ENCODE measurements at places on chromosomes 13 and 19. TPM values are rescaled to one million over a fixed set of nuclear protein-coding genes. Genes with fewer than 3 reads are reported as not detected.

- H3K27ac ChIP-seq, result no peak overlapping the region
- H3K4me3 ChIP-seq, result no peak overlapping the region
- no peaks in the 10 kb centered on the region for H3K4me1 ChIP-seq
- H3K36me3 ChIP-seq, result no peaks in the 10 kb centered on the region
- DNase-seq, result no peak
Observed at GRCh38 chr19:15575406-15575805, 39.6 kb upstream of the CYP4F8 start.

DNA sequence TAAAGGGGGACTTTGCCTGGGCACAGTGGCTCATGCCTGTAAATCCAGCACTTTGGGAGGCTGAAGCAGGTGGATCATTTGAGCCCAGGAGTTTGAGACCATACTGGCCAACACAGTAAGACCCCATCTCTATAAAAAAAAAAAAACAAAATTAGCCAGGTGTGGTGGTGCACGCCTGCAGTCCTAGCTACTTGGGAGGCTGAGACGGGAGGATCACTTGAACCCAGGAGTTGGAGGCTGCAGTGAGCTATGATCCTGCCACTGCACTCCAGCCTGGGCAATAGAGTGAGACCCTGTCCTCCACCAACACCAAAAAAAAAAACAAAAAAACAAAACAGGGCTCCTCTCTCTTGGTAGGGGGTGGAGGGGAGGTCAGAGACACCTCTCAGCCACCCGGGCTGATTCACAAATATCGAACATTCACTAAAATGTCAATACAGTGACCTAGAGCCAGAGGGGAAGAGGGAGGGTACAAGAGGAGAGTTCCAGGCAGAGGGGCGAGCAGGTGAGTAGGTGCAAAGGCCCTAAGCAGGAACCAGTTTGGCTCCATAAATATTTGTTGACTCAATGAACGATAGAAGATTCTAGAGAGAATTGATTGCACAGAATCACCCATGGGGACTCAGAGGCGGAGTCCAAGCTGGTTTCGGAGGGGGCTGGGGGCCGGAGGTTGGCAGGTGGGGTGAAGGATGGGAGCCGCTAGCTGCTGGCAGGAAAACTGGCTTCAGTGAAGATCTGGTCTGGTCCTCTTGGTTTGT is 1.0 kb upstream of the CREB3L3 start:
- H3K36me3 ChIP-seq, result no peaks in the 10 kb centered on the region
- H3K4me1 ChIP-seq, result no peaks in the 10 kb centered on the region
- DNase-seq, result no peak
- H3K27me3 ChIP-seq, result peaks cover 78% of the 10 kb centered on the region

DNA sequence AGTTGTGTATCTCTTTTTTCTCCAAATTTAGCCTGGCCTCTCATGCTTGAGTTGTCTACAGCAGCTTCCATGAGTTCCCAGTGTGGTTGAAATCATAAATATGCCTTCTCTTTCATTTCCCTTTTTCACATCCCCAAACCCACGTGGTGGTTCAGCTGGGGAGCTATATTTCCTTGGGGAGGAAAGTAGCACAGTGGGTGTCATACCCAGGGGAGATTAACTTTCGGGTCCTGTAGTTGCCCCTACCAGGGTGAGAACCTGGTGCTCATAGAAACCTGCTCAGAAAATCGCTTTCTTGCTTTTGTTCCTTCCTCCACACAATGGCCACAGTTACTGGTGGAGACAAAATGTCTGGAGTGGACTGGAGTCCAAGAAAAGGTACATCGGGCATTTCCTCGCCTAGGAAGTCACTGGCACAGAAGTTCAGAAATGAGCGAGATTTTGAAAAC is 7.0 kb upstream of the LILRA4 start:
- no peaks in the 10 kb centered on the region for H3K36me3 ChIP-seq
- no peaks in the 10 kb centered on the region for H3K27me3 ChIP-seq
- DNase-seq, result no peak
- H3K27ac ChIP-seq, result no peak overlapping the region
- no peak overlapping the region for H3K4me3 ChIP-seq

PSG3 gene
- polyA plus RNA-seq, result not detected

ADGRE1 gene
- 0.55 TPM for polyA plus RNA-seq

GRCh38 chr13:28022848-28023518 is 34.5 kb upstream of the URAD start:
- H3K4me3 ChIP-seq, result no peak overlapping the region
- no peaks in the 10 kb centered on the region for H3K27me3 ChIP-seq
- H3K4me1 ChIP-seq, result no peaks in the 10 kb centered on the region
- H3K27ac ChIP-seq, result no peak overlapping the region
- no peaks in the 10 kb centered on the region for H3K36me3 ChIP-seq

FFAR1 gene
- 0.14 TPM for polyA plus RNA-seq

- H3K4me3 ChIP-seq, result no peak overlapping the region
- H3K36me3 ChIP-seq, result no peaks in the 10 kb centered on the region
- no peak for DNase-seq
- H3K27me3 ChIP-seq, result peaks cover 10% of the 10 kb centered on the region
Observed at GRCh38 chr13:97026531-97027161, 32.4 kb upstream of the OXGR1 start.

ZNF497 gene
- polyA plus RNA-seq, result 4.4 TPM

TUBA3C gene
- not detected for polyA plus RNA-seq

DNA sequence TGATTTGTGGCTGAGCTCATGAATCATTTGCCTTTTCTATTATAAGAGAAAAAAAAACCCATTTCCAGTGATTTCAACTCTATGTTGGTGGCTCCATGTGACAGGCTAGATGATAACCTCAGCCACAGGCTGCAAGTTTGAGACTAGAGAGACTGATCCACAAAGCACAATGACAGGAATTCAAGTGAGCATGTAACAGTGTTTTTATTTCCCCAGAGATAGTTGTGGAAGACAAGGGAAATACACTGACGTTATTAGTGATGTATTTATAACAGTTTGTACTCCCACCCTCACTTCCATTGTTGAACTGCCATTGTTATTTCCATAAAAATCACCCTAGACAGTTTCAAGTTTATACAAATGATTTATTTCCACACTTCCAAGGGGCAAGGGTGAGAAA is 27.9 kb upstream of the EDNRB start:
- H3K36me3 ChIP-seq, result no peaks in the 10 kb centered on the region
- no peak overlapping the region for H3K27ac ChIP-seq
- DNase-seq, result no peak

DNA sequence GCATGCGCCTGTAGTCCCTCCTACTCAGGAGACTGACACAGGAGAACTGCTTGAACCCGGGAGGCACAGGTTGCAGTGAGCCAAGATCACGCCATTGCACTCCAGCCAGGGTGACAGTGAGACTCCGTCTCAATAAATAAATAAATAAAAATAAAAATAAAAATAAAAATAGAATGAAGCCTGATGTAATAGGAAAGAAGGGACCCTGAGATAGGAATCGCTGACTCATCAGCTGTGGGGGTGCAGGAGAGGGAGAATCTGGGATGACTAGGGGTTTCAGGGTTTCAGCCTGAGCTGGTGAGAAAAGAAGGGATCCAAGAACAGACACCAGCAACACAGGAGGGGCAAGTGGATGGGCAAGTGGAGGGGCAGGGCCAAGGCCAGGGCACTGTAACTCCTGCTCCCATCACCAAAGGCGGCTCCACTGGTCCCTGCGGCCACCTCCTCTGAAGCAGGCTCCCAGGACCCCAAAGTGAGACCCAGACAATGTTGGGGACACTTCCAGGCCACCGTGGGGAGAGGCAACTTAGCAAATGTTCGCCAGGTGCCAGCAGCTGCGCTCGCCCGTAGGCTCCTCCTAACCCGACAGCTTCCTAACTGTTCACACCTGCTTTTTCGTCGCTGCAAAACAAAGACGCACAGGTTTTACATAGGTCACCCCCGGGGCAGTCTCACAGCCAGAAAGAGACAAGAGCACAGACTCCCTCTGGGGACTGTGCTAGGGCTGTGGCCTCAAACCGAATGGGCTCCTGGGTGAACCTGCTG is 1.2 kb downstream of the HAUS8 start:
- peak; percentile 67 for DNase-seq
- H3K36me3 ChIP-seq, result no peaks in the 10 kb centered on the region
- H3K27ac ChIP-seq, result no peak overlapping the region
- H3K4me1 ChIP-seq, result peaks cover 8% of the 10 kb centered on the region
- no peaks in the 10 kb centered on the region for H3K27me3 ChIP-seq

APC2 gene
- polyA plus RNA-seq, result 1.1 TPM

DNA sequence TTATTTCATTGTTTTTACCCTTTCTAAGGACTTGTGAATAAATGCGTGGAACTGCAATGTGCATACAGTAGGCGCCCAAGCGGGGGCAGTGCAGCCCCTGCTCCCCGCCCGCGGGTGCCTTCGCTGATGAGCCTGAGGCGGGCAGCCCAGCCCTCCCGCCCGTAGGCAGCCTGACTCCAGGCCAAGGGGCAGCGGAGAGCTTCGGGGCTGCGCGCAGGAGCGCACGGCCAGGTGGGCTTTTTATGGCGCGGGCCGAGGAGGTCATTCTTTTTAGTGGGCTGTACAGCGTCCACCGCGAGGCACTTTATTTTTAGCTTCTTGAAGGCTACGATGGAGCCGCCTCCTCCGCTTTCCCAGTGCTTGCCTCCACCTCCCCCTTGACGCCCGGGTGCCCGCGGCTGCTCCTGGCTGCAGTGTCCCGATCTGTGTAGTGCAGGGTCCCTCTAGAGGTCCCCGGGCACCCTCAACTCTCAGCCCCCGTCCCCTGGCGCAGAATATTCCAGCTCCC is 60.5 kb downstream of the CCNE1 start:
- no peak overlapping the region for H3K27ac ChIP-seq
- no peaks in the 10 kb centered on the region for H3K36me3 ChIP-seq
- no peak overlapping the region for H3K4me3 ChIP-seq
- peaks cover 66% of the 10 kb centered on the region for H3K27me3 ChIP-seq
- no peak for DNase-seq

DNA sequence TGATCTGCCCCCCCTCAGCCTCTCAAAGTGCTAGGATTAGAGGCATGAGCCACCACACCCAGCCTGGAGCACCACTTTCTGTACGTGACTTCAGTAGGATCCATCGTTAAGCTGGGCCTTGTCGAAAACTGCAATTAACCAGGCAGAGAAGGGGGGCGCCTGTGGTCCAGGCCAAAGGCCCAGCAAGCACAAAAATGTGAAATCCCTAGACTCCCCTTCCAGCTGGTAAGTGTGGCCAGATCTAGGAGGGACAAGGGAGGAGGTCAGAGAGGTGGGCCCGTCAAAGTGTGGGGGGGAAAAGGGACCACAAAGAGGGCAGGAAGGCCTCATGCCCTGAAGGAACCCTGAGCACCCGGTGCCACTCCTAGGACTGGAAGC is 13.8 kb downstream of the DDX39A start:
- no peaks in the 10 kb centered on the region for H3K27me3 ChIP-seq
- peaks cover 5% of the 10 kb centered on the region for H3K4me1 ChIP-seq
- no peak for DNase-seq
- H3K4me3 ChIP-seq, result peak overlapping the region; percentile 32
- H3K27ac ChIP-seq, result peak overlapping the region; percentile 9

CDKN2D gene
- polyA plus RNA-seq, result 9.6 TPM

DNA sequence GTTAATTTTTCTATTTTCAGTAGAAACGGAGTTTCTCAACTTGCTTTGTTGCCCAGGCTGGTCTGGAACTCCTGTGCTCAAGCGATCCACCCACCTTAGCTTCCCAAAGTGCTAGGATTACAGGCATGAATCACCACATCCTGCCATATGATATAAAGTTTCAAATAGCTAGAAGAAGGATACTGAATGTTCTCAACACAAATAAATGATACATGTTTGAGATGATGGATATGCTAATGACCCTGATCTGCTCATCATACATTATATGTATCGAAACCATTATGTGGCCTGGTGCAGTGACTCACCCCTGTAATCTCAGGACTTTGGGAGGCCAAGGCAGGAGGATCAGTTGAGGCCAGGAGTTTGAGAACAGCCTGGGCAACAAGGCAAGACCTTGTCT is 11.5 kb downstream of the CIB3 start:
- no peak overlapping the region for H3K27ac ChIP-seq
- H3K27me3 ChIP-seq, result no peaks in the 10 kb centered on the region
- H3K36me3 ChIP-seq, result peaks cover 9% of the 10 kb centered on the region
- H3K4me1 ChIP-seq, result peaks cover 14% of the 10 kb centered on the region

NCAN gene
- polyA plus RNA-seq, result 0.14 TPM

GRCh38 chr19:48613852-48614435 is 932 bp downstream of the FAM83E start:
- peak overlapping the region; percentile 75 for H3K4me3 ChIP-seq
- H3K27me3 ChIP-seq, result no peaks in the 10 kb centered on the region
- DNase-seq, result no peak
- no peaks in the 10 kb centered on the region for H3K36me3 ChIP-seq
- peak overlapping the region; percentile 62 for H3K27ac ChIP-seq

DNA sequence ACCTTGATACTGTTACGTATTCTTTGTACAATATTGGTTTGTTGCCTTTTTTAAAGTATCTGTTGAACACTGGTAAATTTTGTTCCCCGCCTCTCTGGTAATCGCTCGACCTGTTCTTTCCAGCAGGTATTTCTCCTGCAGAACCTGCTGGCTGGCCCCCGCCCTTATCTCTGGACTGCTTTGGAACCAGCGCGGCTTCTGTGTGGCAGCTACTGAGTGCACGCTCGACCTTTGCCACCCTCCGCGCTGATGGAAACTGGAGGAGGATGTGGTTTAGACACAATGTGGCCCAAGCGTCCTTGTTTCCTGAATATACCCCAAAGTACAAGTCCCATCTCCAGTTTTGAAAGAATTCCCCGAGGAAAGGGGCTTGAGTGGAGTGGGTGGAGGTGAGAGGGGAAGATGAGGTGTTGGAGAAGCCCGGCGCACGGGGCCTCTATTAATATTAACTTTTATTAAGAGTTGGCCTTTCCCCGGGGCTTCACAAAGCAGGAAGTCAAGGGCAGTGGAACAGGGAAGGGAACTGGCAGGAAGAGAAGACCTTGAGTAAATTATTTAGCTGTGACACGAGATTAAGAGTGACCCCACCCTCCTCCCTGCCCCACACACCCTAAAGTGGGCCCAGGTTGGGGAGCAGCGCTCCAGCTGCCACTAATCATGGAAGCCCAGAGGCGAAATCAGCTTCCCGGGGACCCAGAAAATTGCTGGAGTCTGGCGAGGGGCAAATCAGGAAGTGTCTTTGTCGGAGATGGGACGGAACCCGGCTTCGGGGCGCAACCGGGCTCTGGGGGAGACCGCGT is 16.0 kb downstream of the CDX2 start:
- no peaks in the 10 kb centered on the region for H3K36me3 ChIP-seq
- DNase-seq, result no peak
- no peak overlapping the region for H3K27ac ChIP-seq
- H3K4me1 ChIP-seq, result peaks cover 8% of the 10 kb centered on the region
- H3K27me3 ChIP-seq, result peaks cover 95% of the 10 kb centered on the region
- peak overlapping the region; percentile 13 for H3K4me3 ChIP-seq

DNA sequence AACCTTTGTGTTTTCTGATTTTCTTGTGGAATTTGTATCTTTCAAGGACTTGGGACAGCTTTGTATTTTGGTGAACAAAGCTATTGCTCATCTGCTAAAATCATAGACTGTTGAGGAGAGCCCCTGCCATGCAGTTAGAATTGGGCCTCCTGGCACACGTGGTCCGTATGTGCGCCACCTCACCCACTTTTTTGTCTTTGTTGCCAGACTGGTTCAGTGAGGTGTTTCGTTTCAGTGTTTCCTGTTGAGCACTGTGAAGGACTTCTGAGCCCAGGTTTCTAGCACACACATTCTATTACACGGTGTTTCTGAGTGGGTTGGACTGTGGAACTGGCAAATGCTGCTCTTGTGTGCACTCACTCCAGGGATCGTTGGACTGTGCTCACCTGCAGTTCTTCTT is 37.6 kb upstream of the RNF113B start:
- no peak for DNase-seq
- no peaks in the 10 kb centered on the region for H3K27me3 ChIP-seq
- H3K27ac ChIP-seq, result peak overlapping the region; percentile 68
- H3K36me3 ChIP-seq, result no peaks in the 10 kb centered on the region
- no peak overlapping the region for H3K4me3 ChIP-seq
